ENCODE measurements at places on chromosomes 12 and 14. TPM values are rescaled to one million over a fixed set of nuclear protein-coding genes. Genes with fewer than 3 reads are reported as not detected.

- no peaks in the 10 kb centered on the region for H3K27me3 ChIP-seq
- H3K36me3 ChIP-seq, result no peaks in the 10 kb centered on the region
- DNase-seq, result no peak
- no peak overlapping the region for H3K27ac ChIP-seq
- no peak overlapping the region for H3K4me3 ChIP-seq
- peaks cover 2% of the 10 kb centered on the region for H3K4me1 ChIP-seq
Measured at GRCh38 chr12:45644541-45644940, 85.0 kb upstream of the ARID2 start.

- H3K27ac ChIP-seq, result no peak overlapping the region
- no peak for DNase-seq
- H3K36me3 ChIP-seq, result no peaks in the 10 kb centered on the region
- H3K27me3 ChIP-seq, result no peaks in the 10 kb centered on the region
Measured at GRCh38 chr14:22472935-22473854, 115.8 kb downstream of the DAD1 start.

DNA sequence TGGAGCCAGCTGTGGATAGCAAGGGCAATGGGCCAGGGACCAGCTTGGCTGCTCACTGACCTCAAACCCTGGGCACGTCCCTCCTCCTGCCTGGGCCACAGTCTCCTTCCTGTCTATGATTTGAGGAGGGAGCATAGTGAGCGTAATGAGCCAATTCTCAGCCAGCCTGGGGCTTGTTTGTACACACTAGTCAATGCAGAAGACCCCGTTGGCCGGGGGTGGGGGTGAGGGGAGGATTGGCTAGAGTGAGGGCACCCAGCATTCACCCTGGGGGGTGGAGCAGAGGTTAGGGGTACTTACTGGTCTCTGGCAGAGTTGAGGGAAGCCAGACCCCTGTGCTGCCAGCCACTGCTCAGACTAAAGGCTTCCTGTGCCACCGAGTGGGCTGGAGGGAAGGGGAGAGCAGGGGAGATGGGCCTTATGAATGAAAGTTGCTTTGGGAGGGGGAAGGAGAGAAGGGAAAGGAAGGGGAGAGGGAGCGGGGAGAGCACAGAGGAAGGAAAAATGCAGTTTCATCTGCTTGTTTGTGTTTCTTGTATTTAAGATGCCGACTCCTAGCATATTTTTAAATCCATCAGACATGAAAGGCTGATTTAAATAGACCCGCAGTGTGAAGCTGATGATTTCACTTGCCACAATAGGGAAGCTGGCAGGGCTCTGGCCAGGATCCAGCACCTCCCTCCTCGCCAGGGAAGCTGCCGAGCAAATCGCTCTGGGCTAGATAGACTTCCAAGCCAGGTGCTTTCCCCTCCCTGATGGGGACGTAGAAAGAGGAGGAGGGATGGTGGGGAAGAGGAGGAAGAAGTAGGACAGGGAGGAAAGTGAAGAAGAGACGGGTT, 114.0 kb downstream of the PRMT8 start:
- no peaks in the 10 kb centered on the region for H3K27me3 ChIP-seq
- no peak overlapping the region for H3K4me3 ChIP-seq
- no peak overlapping the region for H3K27ac ChIP-seq
- H3K36me3 ChIP-seq, result no peaks in the 10 kb centered on the region

Gene RPL36AL
- 153 TPM for total RNA-seq

Gene BDKRB2
- total RNA-seq, result 5.2 TPM

GRCh38 chr12:47770086-47770726, 2.8 kb upstream of the SLC48A1 start:
- no peak for DNase-seq
- H3K4me1 ChIP-seq, result no peaks in the 10 kb centered on the region
- no peak overlapping the region for H3K4me3 ChIP-seq
- no peak overlapping the region for H3K27ac ChIP-seq
- no peaks in the 10 kb centered on the region for H3K36me3 ChIP-seq

DNA sequence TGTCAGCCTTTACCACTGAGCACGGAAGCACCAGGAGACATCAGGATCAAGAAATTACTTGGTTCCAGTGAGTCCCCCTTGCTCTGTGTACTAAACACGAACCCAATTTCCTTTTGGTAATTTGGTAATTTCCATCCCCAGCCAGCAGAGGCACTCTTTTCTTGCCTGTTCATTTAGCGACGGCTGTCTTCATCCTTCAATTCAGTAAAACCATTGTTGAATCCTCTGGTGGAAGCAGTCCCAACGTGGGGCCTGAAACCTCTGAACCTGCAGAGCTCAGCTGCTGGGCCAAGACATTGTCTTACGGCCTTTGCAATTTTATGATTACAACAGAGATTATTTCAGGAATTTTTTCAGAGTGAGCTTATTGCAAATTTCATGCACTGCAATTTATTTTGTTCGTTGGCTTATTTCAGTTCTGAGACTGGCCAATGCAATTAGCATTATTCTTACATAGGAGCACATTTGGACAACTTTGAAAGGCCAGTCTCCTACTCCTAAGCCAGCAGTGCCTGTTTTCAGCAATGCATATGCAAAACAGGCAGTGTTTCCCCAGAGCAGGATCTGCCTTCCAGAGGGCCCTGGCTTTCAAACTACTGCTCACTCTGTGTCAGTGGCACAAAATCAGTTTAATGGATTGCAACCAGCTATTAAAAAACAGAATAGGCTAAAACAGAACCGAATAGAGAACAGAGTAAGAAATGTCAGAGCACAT, 372.9 kb upstream of the TMEM132C start:
- no peak overlapping the region for H3K27ac ChIP-seq
- no peaks in the 10 kb centered on the region for H3K36me3 ChIP-seq

Gene TNFRSF1A
- total RNA-seq, result 190 TPM

DNA sequence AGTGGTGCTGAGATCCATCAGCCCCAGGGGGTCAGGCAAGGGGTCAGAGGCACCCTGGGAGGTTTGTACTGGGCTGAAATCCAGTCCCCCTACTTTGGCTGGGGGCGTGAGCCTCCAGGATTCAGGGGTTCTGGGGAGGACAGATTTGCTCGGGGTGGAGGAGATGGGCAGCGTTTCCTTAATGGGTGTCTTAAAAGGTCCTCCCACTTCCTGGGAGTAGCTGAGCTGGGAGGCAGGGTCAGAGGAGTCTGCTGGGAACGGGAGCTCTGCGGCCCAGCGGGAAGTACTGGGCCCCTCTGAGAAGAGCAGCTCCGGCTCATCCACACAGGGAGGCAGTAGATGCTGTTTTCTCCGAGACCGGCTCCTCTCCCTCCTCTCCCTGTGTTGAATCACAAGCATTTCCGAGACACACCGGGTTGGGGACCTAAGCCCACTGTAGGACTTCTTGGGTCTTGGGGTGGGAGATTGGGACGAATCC, 2.1 kb upstream of the TEX52 start:
- no peak overlapping the region for H3K4me3 ChIP-seq
- H3K27ac ChIP-seq, result no peak overlapping the region
- H3K36me3 ChIP-seq, result no peaks in the 10 kb centered on the region
- H3K4me1 ChIP-seq, result no peaks in the 10 kb centered on the region

Gene CPNE6
- 0.99 TPM for total RNA-seq

Gene MYF5
- not detected for total RNA-seq

Gene PAWR
- 150 TPM for total RNA-seq

DNA sequence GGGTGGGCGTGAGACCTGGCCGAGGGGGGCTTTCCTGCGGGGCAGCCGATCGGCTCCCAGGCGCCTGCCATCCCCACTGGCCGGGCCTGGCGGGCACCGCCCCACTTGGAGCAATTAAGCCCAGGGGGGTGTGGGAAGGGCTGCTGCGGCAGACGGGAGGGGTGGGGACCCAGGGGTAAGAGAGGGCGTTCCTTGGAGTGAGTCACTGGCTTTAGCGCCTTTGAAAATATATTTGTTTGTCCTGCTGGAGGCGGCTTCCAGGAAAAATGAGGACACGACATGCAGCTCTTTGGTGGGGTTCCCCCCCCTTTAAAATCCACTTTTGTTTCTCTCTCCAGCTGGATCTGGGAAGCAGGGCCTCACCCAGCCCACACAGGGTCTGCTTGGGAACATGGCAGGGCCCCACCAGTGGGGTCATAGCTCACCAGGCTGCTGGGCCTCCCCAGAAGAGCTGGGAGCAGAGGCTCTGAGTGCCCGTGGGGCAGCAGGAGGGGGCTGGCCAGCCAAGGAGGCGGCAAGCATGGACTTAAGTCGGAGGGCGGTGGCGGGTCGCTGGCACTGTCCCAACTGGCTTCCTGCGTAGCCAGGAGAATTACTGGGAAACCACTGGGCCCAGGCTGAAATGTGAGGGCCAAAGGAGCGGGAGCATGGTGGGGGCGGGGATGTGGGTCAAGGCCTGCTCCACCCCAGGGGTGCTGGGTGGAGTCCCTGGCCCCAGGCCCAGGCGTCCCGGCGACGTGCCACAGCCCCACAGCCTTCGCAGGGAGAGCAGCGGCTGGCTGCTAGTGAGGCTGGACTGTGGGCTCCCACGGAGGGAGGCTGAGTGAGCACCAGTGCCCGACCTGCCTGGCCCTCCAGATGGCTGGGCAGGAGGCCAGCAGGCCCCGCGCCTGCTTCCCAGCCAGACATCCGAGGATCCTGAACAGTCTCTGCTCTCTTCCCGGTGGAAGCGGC, 128.0 kb downstream of the RFLNA start:
- peak; percentile 97 for DNase-seq
- H3K4me1 ChIP-seq, result no peaks in the 10 kb centered on the region
- H3K4me3 ChIP-seq, result no peak overlapping the region
- H3K27ac ChIP-seq, result peak overlapping the region; percentile 98
- H3K36me3 ChIP-seq, result peaks cover 2% of the 10 kb centered on the region

DNA sequence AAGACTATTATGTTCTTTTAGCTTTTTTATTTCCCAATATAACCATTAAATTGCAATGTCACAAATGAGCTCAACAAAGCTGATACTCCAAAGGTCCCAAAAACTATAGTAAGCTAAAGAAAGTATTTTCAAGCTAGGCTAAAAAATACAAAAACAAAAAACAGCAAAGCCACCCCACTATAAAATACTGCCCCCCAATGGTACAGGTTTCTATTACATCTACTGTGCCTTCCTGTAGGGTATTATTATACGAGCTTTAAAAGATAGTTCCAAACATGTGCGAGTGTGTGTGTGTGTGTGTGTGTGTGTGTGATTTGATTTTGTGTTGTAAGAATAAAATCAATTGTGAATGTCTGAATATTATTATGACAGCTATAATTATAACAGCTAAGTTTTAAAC, 1.1 kb downstream of the IFNG start:
- H3K4me1 ChIP-seq, result no peaks in the 10 kb centered on the region
- H3K4me3 ChIP-seq, result no peak overlapping the region

- DNase-seq, result no peak
- H3K4me3 ChIP-seq, result no peak overlapping the region
- H3K36me3 ChIP-seq, result no peaks in the 10 kb centered on the region
- no peak overlapping the region for H3K27ac ChIP-seq
- H3K27me3 ChIP-seq, result no peaks in the 10 kb centered on the region
- peaks cover 4% of the 10 kb centered on the region for H3K4me1 ChIP-seq
Measured at GRCh38 chr12:122982477-122982815, 2.0 kb downstream of the ARL6IP4 start.

DNA sequence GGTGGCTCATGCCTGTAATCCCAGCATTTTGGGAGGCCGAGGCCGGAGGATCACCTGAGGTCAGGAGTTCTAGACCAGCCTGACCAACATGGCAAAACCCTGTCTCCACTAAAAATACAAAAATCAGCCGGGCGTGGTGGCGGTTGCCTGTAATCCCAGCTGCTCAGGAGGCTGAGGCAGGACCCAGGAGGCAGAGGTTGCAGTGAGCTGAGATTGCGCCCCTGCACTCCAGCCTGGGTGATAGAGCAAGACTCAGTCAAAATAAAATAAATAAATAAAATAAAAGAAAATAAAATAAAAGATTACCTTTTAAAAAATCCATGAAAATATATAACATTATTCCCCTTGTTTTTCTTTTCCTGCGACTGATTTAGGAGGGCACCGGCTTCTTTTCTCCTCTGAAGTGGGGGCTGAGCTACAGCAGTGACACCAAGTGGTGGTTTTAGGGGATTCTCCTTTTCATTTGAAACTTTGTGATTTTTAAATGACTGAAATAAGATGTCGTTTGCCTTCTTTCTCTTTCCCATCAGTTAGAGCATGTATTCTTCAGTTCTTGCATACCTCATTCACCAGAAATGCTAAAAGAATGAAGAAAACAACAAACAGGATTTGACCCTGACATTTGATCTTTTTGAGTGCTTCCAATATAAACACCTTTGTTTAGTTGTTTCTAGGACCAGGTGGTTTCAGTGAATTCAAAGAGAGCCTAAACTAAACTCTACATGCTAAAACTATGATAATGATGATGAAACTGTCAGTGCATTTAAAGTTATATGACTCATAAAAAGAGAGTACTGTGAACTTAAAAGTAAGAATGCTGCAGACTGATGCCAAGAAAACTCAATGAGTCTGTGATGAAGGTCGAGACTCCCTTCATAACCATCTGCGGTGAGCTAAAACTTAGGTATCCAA, 22.6 kb upstream of the PKP2 start:
- H3K4me3 ChIP-seq, result no peak overlapping the region

Gene SMCO2
- total RNA-seq, result 0.90 TPM

- H3K36me3 ChIP-seq, result no peaks in the 10 kb centered on the region
- H3K4me3 ChIP-seq, result no peak overlapping the region
- no peak for DNase-seq
- no peaks in the 10 kb centered on the region for H3K27me3 ChIP-seq
- H3K4me1 ChIP-seq, result no peaks in the 10 kb centered on the region
Measured at GRCh38 chr14:95033682-95034632, 123.4 kb downstream of the DICER1 start.

Gene KRT85
- total RNA-seq, result not detected

Gene MIP
- not detected for total RNA-seq

- H3K4me1 ChIP-seq, result no peaks in the 10 kb centered on the region
- no peaks in the 10 kb centered on the region for H3K36me3 ChIP-seq
Measured at GRCh38 chr14:103260629-103261124, 73.4 kb upstream of the EIF5 start.

Gene WNT5B
- 4.2 TPM for total RNA-seq

Gene GPN3
- total RNA-seq, result 14.5 TPM

Gene SLIRP
- 84.4 TPM for total RNA-seq
